ENCODE measurements at places on chromosomes 1 and 21.

- DNase-seq, result peak; percentile 5
Observed at GRCh38 chr1:164563721-164564360, 4.9 kb downstream of the PBX1 start.

DNA sequence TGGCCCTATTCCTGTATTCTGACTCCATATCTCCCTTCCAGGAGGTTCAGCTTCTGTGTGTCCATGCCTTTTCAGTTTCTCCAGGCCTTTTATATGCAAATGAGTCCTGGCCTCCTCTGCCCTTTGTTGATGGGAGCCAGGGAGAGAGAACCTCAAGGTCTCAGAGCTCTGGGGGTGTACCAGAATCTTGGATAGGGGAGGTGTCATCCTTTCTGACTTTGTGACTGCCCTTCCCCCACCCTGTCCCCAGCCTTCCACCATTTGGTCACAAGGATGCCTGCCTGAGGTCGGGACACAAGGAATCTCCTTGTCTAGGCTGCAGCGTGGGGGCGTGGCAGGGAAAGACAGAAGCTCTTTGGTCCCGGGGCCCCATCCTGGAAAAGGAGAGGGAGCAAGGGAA is 18.6 kb downstream of the LURAP1 start:
- DNase-seq, result no peak

DNA sequence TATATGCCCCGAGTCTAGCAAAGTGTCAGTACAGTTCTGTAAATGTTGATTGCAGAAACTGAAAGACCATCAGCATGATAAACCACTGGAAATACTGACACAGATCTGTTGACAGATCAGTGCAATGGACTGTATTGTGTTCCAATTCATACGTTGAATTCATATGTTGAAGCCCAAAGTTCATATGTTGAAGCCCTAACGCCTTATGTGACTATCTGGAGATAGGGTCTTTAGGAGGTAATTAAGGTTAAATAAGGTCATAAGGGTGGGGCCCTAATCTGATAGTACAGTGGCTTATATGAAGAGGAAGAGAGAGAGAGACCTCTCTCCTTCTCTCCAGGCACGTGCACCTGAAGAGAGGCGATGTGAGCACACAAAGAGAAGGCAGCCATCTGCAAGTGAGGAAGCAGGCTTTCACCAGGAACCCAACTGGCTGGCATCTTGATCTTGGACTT is 144.7 kb downstream of the MRPL39 start:
- no peak for DNase-seq

DNA sequence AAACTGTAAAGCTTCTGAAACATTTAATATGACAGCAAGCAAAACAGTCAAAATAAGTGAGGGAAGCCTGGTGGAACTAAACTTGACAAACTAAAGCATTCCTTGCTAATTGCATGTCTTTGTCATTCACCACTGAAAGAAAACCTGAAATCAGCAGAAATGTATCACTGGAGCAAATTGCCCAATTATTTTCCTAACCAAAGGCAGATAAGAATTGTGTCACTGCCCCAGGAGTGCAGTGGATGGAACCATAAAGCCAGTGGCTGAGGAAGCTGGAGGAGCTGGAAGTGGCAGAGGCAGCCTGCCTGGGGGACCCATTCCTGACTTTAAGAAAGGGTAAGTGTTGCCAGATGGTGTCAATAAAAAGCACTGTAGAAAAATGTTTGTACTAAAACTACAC is 2.7 kb upstream of the SLC30A10 start:
- DNase-seq, result no peak

- peak; percentile 47 for DNase-seq
Observed at GRCh38 chr1:200038981-200039848, 11.7 kb downstream of the NR5A2 start.

- peak; percentile 77 for DNase-seq
Observed at GRCh38 chr1:235642011-235642942, 7.3 kb downstream of the GNG4 start.

GRCh38 chr1:22267413-22268175 is 124.7 kb upstream of the WNT4 start:
- DNase-seq, result no peak

DNA sequence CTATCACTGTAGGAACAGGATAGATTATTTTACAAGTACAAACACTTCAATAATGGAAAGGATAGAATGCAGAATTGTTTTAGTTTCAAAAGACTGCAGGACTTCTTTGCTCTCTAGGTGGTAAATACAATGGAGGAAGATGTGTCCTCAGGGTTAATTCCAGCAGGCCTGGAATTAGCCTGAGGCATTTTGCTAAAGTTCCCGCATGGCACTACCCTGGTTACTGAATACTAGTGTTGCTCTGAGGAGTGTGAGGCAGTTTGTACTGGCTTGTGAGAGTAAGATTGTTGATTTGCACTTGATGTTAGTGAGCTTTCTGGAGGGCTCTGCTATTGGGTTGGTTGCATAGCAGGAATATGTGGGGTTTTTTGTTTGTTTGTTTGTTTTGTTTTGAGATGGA is 61.4 kb downstream of the FASLG start:
- peak; percentile 14 for DNase-seq

DNA sequence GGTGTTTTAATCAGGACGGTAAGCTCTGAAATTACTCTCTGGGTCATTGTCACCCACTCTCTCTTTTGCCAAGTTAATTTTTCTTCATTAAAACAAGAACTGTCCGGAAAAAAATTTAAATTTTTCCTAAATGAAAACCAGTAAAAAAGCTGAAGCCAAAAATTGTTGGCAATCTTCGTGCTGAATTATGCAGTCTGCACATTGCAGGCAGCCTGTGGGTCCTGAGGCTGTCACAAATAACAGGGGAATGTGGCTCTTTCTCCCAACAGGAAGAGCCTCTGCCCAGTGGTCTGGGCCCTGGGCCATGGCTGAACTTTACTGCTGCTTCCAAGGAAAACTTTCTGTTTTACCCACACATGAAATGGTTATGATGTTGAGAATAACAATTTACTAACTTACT is 153.9 kb upstream of the SPAG17 start:
- no peak for DNase-seq

DNA sequence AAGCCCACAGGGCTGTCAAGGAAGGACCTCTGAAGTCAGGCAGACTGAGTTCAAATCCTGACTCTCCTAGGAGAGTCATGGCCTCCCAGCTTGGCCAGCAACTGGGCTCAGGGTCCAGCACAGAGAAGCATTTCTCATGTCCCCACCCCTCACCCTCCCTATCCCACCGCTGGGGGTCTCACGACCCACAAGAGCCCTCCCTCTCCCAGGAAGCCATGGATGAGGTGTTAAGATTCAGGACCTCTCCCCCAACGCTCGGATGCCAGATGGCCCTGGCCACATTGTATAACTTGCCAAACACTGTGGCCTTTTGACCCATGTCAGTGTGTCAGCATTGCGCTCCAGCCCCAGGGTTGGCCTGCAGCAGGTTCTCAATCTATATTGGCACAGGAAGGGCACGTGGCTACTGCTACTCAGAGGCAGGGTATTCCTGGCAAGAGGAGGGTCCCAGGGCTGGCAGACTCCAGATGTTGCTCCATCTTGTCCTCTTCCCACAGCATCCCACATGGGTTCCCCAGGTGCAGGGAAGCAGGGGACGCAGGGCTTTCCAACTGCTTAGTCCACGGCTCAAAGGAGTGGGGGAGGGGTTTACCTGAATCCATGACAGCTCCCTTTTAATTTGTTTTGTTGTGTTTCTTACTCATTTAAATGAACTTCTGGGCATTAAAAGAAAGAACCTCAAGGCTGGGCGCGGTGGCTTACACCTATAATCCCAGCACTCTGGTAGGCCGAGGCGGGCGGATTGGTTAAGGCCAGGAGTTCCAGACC is 10.5 kb downstream of the SLC2A1 start:
- no peak for DNase-seq

DNA sequence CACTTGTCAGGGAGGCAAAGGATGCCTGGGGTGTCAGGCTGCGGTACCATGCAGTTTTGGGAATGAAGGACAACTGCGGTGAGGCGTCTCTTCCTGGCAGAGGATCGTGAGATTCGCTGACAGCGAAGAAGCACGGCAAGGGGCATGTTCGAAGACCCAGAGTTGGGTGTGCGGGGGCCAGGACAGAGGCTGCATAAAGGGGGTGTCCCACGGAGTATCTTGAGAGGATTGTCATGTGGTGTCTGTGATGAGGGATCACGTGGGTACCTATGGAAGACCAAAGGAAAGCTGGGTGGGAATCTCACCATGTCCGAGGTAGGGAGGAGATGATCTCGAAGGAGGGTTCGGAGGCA is 372 bp downstream of the SLC25A44 start:
- DNase-seq, result peak; percentile 52

DNA sequence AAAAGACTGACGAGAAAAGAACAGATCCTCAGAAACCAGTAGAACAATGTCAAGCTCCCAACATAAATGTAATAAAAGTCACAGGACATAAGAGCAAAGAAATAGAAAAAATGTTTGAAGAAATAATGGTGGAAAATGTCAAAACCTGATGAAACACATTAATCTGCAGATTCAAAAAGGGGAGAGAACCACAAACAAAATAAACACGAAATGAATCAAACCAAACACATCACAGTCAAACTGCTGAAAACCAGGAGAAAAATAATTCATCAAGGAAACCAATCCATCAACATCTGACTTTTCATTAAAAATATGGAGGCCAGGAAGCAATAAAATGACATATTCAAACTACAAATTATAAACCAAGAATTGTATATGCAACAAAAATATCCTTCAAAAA is 31.9 kb downstream of the TRIM33 start:
- DNase-seq, result no peak

DNA sequence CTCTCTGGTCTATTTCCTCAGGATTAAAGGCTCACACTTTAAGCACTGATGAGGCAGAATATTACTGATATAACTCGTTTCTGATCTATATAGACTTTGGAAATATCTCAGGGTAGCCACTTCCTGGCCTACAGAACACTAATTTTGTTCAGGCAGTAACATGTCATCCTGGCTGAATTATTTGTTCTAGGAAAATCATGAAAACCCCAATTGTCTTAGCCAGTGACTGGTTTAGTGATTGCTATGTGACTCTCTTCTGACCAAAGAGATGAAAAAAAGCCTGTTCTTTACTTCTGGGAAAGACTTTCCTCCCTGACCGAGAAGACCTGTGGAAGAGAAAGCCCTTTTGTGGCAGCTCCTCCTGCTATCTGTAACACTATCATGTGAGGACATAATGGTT is 453.7 kb downstream of the SETD4 start:
- no peak for DNase-seq

GRCh38 chr1:83901547-83902155 is 97.3 kb downstream of the TTLL7 start:
- DNase-seq, result peak; percentile 91

DNA sequence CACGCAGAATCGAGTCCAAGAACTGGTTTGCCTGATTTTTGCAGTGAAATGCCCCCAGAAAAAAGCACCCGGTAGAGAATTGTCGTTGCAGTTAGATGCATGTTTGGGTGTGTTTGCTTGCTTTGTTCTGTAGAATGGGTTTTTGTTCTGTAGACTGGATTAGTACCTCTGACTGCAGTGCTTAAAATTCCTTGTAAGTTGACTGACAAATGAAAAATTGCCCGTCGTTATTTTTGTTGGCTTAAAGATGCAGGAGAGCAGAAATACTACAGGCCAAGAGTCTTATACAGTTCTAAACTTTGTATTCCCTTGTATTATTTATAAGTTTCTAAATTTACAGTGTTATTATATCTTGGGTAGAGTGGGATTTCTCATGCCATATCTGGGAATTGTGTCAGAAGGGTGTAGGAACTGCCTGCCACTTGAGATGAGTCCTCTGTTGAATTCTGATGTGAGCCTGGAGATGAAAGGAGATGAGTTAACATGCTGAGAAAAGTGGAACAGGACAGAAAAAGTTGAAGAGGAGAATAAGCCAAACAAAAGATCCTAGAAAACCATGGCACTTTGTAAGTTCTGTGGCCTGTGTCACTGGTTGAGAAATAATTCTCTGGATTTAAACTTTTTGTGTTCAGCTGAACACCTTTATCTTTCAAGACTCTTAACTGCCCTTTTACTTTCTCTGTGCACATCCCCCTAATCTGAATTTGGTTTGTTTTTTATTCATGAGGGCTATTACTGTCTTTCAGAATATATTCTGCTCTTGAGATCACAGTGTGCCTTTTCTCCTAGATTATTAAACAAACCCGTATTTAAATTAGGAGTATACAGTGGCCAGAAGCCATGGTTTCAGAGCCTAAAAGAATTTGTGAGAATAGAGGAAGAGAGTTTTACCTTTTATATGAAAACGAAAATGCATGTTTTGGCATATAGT is 1.4 kb downstream of the DESI2 start:
- DNase-seq, result peak; percentile 23

DNA sequence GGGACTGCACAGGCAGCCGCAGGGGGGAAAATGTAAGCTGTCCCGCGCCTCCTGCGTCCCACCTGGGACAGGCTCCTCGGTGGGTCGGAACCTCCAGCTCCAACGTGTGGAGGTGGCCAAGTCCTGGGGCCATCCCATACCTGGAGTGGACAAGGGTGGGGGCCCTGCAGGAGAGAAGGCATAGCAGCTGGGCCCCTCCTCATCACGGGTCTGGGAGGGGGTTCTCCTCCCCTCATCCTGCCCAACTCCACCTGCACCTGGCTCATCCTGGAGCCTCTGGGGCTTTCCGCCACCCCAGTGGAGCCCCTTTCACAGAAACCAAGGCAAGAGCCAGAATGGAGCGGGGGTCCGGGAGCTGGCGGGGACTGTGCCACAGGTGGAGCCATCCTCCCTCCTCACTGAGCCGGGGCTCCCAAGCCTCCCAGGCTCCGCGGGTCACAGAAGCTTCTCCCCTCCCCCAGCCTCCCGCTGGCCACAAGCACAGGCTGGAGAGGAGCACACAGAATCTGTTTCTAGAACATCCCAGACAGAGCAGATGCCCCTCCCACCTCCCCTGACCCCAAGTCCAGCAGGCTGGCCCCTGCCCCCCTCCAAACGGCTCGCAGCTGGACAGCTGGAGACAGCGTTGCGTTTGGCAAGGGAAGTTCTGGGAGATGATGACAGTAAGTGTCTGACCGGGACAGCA is 65.8 kb downstream of the MEGF6 start:
- DNase-seq, result no peak

- DNase-seq, result peak; percentile 85
Observed at GRCh38 chr1:200075938-200076546, 48.5 kb downstream of the NR5A2 start.

GRCh38 chr21:32768530-32768929 is 3.0 kb downstream of the PAXBP1 start:
- DNase-seq, result no peak

DNA sequence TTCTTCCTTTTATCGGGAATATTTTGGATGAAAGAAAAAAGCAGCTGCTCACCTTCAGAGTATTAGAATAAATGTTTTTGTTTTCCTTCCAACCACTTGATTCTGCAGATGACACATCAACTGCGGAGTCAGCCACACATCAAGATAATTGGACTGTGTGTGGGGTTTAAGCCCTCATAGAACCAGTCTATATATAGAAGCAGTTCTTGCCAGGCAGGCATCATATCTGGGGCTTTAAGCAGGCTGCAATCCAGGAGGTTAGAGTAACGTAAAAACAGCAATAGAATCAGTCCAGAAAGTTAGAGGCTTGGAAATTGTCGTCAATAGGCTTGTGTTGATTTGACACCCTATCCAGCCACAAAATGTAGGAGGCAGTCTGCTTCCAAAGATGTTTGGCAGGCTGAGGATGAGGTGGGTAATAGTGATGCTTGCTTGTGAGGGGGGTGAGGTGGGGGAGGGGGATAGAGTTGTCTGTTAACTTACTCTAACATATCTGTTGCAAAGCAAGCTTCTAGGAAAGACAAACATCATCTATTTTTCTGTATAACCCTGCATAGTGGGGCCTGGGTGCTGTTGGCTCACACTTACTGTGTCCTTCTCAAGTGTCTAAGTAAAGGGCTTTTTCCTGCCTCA is 64.8 kb downstream of the PEX14 start:
- DNase-seq, result no peak
